ENCODE measurements at places on chromosomes 16 and 17.

- DNase-seq, result peak; percentile 81
Measured at GRCh38 chr16:19284207-19284606, 1.3 kb upstream of the CLEC19A start.

DNA sequence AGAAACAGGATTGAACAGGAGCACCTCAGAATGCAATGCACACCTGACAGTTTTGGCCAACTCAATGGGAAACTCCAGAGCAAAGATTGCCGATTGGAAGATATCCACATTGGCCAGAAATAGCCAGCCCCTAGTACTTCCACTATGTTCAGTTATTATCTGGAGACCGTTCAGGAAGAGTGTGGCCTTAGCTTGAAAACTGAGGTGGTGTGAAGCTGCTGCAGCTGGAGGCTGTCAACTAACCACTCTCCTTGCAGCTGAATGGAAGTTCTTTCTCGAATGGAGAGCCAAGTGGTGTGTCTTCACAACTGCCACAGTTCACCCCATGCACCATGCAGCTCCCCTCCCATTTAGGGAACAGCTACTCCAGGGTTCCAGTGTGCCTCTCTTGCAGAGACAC lies 61.9 kb upstream of the DHX40 start:
- DNase-seq, result no peak

DNA sequence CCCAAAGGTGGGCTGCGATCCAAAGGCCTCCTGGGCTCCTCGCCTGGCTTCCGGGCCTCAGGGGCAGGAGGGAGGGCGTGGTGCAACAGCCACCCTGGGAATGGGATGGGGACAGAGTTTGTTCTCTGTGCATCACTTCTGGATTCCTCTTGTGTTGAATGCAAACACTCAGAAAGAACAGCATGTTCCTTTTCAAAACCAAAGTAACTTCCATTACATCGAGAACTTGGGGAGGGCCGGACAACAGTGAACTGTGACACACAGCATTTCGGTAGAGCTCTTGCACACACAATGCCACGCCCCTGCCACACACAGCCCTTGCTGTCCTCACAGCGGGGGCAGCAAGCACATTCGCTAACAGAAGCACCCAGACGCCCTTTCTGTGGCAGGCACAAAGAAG lies 36.1 kb upstream of the FASN start:
- DNase-seq, result peak; percentile 1

GRCh38 chr17:79465011-79465680 lies 145.7 kb downstream of the RBFOX3 start:
- no peak for DNase-seq

DNA sequence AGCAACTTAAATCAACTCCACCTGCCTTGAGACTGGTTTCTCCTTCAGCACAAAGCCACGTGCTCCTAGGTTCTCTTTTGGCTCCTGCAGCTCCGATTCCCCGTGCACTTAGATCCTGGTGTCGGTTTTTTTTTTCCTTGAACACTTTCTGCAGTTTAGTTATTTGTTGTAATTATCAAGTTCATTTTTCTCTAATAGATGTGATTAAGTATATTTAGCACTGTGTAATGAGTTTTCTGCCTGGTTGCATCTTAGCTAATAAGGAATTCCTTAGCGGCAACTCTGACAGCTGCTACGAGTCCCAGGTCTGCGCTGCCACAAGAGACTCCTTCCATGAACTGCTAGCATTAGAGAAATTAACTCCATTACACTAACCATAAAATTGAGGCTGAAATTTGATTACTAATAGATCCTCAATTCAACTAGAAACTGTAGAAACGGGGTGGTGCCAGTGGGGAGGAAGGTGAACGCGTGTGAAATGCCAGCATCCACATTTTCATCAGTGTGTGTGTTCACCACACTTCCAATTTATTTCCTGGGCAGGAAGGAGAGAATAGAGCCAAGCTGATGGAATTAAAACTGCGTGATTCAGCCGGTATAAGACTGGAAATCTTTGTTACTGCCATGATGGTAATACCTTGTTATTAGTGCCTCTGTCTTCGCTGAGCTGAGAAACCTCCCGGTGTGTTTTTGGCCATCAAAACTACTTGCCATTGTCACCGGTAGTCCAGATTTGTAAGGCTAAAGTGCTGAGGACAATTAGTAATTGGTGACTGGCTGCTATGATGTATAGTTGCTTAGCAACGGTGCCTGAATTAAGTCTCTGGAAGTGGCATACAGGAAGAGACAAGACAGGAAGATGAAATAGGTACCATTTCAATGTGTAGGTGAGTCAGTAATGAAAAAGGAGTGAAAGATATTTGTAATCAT lies 232.4 kb downstream of the IRX3 start:
- no peak for DNase-seq

- DNase-seq, result no peak
Measured at GRCh38 chr16:3957344-3957980, 76.9 kb upstream of the CREBBP start.

DNA sequence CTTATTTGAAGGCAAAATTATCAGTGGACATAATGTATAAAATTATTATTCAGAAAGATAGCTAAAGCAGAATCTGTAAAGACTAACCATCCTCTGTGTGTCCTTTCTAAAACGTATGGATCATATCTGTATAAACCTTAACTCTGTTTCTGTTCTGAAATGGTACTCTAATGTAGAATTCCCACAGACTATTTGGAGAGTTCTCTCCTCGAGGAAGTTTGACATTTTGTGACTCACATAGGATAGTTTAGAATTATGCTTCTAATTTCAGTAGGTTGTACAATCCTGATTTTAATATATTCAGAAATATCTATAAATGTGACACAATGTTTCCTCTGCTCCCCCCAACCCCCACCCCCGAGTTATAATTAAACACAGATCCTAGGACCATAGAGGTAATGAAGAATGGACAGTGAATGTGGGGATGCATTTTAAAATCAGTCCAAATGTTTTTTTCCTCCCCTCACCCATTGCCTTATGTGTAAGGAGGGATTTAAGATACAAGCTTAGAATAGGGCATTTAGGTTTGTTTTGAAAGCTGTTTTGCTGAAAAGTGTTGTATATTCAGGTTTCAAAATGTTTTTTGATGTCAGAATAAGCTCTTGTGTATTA lies 66.8 kb downstream of the BCAS3 start:
- no peak for DNase-seq

Data from NCI-H2029 (cell line).